Naive thymus-derived CD8-positive, alpha-beta T cell (primary cell): ENCODE measurements at places on chromosomes 7 and 10.

- no peak for DNase-seq
Measured at GRCh38 chr7:51124321-51124720, 192.3 kb downstream of the COBL start.

DNA sequence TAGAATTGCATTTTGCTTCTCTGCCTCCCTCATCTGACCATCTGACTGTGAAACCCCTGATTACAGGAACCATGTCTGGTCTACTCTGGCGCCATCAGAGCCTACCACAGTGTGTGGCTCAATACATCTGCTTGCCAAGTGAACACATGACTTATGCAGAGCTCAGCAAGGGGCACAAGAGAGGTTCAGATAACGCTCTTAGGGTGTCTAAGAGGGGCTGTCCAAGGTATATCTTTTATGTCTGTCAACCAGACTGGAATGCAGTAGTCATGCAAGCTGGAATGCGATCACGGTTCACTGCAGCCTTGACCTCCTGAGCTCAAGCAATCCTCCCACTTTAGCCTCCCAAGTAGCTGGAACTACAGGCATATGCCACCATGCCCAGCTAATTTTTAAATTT, 10.3 kb upstream of the RRP12 start:
- DNase-seq: no peak

- DNase-seq: no peak
Measured at GRCh38 chr7:1943933-1944618, 274.0 kb downstream of the ELFN1 start.

GRCh38 chr7:108358553-108358952, 97.7 kb downstream of the NRCAM start:
- DNase-seq: no peak

DNA sequence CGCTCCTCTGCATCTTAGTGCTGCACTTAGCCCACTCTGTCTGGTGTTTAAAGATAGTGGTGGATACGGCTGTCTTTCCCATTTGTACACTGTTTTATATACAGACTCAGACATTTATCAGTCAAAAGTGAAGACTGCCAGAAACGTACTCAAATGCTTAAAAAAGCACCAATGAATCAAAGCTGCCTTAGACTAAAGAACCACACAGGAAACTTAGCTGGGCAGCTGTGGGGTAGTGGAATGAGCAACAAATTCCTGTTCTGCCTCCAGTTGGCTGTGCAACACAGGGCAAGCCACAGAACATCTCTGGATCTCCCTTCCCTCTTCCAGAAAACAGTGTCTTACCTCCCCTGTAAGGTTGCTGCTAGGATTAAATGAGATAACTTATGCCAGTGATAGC, 76.0 kb downstream of the ATXN7L1 start:
- no peak for DNase-seq

DNA sequence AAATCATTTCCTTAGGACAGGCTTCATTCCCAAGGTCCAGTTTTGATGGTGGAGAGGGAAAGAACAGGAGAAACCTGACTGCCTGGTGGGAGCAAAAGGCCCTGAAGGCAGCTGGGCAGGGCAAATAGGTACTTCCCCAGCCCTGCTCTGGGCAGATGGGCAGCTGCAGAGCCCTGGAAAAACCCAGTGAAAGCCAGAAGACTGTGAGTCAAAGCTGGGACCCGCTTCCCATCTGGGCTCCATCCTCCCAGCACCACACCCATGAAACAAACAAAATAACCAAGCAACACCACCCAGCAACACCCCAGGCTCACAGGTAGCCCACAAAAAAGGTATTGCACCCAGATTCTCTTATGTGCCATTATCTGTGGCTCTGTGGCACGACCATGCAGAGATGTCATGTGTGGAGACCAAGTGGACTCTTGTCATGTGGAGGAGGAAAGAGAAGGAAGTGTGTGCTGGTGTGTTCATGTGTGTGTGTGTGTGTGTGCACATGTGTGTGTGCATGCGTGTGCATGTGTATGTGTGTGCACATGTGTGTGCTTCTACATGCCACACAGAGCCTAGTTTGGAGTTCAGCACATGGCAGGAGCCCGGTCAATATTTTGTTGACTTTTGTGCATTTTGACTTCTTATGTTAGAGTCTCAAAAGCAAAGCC, 9.8 kb downstream of the CLRN3 start:
- no peak for DNase-seq

DNA sequence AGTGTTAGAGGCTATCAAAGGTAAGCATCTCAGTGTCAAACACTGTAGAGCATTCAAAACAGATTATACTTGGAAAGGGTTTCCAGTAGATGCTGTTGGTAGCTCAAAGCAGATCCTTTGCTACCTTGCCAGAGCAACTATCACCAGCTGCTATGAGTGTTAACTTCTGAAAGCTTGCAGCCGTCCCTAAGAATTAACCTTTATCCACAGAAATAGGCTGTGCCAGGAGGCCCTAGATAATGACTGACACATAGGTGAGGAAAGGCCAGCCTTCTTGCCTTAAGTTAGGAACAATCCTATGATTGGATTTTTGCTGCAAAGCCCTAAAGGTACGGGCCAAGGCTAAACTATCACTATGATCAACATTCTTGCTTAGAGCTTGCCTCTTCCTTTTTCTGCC, 263.2 kb downstream of the DGKB start:
- DNase-seq: no peak

GRCh38 chr10:34730726-34731125, 84.4 kb downstream of the PARD3 start:
- no peak for DNase-seq

- DNase-seq: no peak
Measured at GRCh38 chr10:38228394-38228793, 134.3 kb downstream of the ZNF37A start.

- DNase-seq: no peak
Measured at GRCh38 chr10:104061196-104061595, 24.5 kb downstream of the COL17A1 start.

- DNase-seq: no peak
Measured at GRCh38 chr7:105635197-105635596, 53.9 kb upstream of the EFCAB10 start.

GRCh38 chr10:71256661-71257318, 44.4 kb downstream of the UNC5B start:
- no peak for DNase-seq

GRCh38 chr10:11393858-11394257, 217.6 kb downstream of the USP6NL start:
- no peak for DNase-seq

- no peak for DNase-seq
Measured at GRCh38 chr7:12249706-12250105, 38.6 kb downstream of the TMEM106B start.

DNA sequence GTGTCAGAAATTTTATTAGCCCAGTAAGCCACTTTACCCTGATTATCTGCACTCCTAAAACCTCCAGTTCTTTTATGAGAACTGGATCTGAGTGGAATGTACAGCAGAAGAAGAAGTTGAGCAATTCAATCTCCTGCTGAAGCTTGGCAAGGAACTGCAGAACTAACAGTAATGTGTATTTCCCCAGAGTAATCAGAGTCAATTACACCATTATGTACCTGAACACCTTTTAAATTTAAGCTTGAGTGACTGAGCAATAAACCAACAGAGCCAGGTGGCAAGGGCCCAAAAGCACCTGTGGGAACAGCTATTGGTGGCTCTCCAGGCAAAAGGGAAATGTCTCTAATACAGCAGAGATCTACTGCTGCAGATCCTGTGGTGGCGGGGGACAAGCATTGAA, 40.1 kb upstream of the AKR1C2 start:
- no peak for DNase-seq

DNA sequence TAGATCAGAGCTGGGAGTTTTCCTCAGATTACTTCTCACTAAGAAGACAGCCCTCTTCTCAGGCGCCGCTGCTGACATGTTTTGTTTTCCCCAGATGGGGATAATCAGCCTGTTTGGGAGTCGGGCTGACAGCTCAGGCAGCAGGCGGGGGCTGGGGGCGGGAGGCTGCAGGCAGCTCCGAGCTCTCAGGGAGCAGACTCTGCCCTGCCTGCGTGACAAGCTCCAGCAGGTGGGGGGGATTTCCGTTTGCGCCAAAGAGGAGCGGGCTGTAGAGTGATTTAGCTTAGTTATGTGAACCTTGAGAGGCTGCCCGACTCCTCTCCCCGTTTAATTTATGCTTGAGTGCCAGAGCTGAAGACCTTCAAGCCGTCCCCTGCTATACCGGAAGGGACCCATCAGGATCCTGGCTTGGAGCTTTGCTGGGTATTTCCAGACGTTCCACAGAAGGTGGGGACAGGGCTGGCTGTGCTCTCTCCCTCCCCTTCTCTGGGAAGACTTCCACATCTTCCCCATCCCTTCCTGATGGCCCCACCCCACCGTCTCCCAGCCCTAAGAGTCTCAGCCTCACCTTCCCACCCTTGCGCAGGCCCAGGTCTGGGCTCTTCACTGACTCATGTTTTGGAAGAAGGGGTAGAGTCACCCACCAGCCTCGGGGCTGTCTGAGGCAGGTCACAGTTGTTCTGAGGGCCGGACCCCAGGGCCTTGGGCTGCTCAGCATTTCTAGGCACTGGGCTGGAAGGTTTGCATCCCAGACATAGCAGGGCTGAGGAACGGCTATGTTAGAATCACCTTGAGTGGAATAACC, 24.7 kb upstream of the ADCYAP1R1 start:
- DNase-seq: no peak

DNA sequence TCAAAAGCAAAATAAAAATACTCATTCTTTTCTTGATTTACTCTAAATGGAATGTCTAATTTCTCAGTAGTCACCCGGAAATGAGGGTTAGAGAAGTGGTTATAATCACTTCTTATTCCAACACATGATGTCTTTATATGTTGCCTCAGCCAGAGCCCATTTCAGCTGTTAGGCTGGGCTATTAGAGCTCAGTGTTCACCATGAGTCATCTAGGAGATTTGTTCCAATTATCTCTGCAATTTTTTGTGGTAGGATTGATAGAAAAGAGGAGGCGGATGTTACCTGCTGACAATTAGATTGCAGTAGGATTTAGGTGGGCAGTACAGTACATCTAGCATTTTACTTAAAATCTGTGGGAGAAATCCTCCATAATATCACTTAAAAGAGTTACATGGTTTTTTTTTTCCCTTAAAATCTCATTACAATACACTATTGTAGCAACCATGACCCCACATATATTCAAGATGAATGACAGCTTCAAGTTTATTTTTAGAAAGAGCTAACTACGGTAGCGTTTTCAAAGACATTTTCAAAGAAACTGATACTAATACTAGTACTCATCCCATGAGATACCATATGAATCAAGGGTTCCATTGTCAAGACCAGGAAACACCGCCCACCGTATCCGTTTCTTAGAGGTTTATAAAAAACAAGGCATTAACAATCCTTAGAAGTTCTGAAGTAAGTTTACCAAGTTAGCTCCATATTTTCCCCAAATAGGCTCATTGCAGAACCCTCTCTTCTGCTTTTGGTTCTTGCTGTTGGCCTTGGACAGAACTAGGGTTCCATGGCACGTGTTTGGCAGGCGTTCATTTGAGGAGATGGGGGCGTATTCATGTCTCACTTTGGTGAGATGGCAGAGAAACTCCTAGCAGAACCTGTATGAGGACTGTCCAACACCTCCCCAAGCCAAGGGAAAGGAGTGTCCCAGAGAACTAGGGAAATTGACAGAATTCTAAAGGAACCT, 10.4 kb downstream of the CPA2 start:
- no peak for DNase-seq

GRCh38 chr7:29989257-29989995, at the start of gene SCRN1:
Gene SCRN1 (minus strand): TSS chr7:29989801. CDS start chr7:29969067, 20,734 bp downstream.
- DNase-seq: no peak

DNA sequence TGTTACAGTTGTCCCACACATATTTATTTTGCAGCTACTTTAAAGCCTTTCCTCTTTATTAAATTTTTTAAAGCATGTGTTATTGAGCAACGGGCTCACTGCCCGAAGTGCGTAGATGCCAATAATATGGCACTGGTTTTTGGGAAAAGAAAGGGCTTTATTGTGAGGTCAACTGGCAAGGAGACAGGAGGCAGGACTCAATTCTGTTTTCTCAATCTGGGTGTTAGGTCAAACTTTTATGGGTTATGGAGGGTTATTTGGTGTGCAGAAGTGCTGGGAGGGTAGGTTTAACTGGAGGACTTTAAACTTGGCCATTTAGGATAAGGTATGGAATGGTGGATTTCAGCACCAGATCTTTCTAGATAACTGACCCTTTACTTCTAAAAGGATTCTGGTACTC, 183.6 kb downstream of the LRRC4 start:
- DNase-seq: no peak

- DNase-seq: no peak
Measured at GRCh38 chr10:72041491-72041890, 46.9 kb downstream of the SPOCK2 start.

DNA sequence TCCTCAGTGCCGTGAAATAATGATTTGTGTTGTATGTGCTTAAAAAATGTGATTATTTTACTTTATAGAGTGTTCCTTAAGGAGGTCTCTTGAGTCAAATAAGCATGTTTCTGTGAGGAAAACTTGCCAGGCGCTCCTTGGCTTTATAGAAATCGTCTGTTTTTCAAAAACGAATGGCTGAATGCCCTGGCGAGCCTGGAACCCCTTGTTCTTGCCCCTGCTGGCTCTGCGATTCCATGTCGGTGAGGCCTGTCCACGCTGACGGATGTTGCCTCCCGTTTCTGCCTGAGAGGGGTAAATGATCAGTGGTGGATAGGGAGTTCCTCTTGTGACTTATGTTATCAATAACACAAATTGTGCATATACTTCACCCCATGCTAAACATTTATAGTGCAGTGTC, 75.5 kb downstream of the MGMT start:
- DNase-seq: no peak

DNA sequence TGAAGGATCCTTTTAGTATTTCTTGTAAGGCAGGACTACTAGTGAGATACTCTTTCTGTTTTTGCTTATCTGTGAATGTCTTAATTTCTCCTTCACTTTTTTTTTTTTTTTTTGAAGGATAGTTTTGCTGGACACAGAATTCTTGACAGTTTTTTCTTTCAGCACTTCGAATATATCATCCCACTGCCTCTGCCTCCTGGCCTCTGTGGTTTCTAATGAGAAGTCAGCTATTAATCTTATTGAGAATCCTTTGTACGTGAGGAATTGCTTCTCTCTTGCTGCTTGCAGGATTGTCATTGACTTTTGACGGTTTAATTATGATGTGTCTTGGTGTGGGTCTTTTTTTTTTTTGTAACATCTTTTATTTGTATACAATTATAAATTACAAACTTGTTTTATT, 12.6 kb upstream of the WAC start:
- DNase-seq: no peak

DNA sequence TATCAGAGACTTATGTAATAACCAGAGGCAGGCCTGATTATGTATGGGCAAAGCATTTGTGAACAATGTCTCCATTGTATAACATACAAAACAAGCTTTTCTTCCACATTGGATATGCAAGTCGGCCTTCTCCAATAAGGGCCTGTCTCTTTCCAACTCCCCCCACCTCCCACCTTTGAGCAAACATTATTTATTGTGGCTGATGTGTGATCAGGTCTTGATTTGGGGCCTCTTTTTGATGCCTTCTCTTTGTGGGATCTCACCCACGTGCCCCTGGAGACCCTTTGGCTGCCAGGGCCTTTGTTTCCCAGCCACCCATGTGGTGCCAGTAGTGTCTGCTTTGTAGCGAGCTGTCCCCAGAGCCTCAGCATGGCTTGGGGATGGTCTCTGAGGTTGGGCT, 53.0 kb downstream of the TCF7L2 start:
- no peak for DNase-seq

DNA sequence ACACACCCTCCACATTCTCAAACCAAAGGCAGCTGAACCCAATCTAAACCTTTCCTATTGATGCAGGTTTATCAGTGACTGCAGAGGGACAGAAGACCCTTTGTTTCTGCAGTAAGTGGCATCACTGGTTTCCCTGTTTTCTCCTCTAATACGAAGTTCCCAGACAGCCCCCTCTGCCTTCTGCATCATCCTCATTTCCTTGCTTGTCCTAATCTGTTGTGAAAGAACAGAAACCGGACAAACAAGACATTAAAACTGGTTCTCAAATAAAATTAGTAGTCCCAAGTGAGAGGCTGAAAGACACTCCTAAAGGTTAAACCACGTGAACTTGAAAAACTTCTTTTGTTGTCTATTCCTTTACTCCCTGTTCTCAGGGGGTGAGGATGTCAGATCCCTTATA, 10.1 kb upstream of the ADRB1 start:
- no peak for DNase-seq
